ENCODE measurements at places on chromosomes 5 and 9. TPM values are rescaled to one million over a fixed set of nuclear protein-coding genes. Genes with fewer than 3 reads are reported as not detected.

The UGT3A2 gene
- total RNA-seq, result 10.8 TPM

DNA sequence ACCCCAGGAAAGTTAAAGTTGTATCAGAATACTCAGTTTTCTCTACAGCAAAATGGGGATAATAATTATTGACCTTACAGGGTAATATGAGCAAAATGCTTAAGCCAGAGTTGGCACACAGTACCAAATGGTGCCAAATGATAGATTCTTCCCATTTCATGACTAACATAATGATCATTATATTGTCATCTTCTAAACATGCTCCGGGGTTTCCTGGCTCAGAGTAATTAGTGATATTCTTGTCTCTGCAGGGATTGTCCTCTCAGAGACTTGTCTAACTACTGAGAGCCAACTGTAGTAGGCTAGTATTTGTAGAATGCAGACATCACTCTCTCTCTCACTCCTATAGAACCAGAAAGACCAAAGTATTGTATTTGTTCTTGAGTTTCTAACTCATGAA lies 25.2 kb upstream of the PPP2R2B start:
- no peak for DNase-seq
- H3K27me3 ChIP-seq, result no peaks in the 10 kb centered on the region
- H3K36me3 ChIP-seq, result no peaks in the 10 kb centered on the region
- no peak overlapping the region for H3K27ac ChIP-seq
- no peak overlapping the region for H3K4me3 ChIP-seq

The PCDHGA12 gene
- total RNA-seq, result 0.79 TPM

DNA sequence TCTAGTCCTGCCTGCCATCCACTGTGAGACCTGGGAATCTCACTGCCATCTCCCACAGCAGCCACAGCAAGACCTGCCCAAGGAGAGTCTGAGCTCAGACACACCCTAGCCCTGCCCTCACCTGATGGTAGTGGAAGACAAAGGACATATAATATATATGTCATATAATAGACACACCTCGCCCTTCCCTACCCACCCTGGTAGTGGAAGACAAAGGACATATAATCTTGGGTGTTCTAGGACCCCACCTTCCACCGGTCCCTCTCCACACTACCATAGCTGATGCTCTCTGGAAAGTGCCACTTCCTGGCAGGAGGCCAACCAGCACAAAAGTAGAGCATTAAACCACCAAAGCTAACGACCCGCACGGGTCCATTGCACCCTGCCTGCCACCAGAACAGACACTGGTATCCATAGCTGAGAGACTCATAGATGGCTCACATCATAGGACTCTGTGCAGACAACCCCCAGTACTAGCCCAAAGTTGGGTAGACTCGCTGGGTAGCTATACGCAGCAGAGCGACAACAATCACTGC lies 545.6 kb downstream of the CAAP1 start:
- no peak overlapping the region for H3K4me3 ChIP-seq
- H3K27me3 ChIP-seq, result no peaks in the 10 kb centered on the region
- no peak for DNase-seq
- peaks cover 8% of the 10 kb centered on the region for H3K36me3 ChIP-seq

GRCh38 chr5:108642170-108642906 lies 105.4 kb upstream of the FER start:
- no peaks in the 10 kb centered on the region for H3K27me3 ChIP-seq
- DNase-seq, result peak; percentile 87
- peaks cover 3% of the 10 kb centered on the region for H3K4me1 ChIP-seq
- no peaks in the 10 kb centered on the region for H3K36me3 ChIP-seq

The KIF12 gene
- 0.59 TPM for total RNA-seq

The CCDC107 gene
- total RNA-seq, result 3.8 TPM

The PCSK5 gene
- 30.0 TPM for total RNA-seq

The SAPCD2 gene
- 5.7 TPM for total RNA-seq

- DNase-seq, result no peak
- H3K27ac ChIP-seq, result no peak overlapping the region
- no peak overlapping the region for H3K4me3 ChIP-seq
- no peaks in the 10 kb centered on the region for H3K27me3 ChIP-seq
- H3K4me1 ChIP-seq, result no peaks in the 10 kb centered on the region
- H3K36me3 ChIP-seq, result no peaks in the 10 kb centered on the region
Measured at GRCh38 chr5:77010243-77010642, 20.0 kb upstream of the AGGF1 start.

GRCh38 chr5:82910905-82911304 lies 166.3 kb downstream of the TMEM167A start:
- peaks cover 4% of the 10 kb centered on the region for H3K4me1 ChIP-seq
- no peak overlapping the region for H3K27ac ChIP-seq
- DNase-seq, result no peak
- no peaks in the 10 kb centered on the region for H3K27me3 ChIP-seq

- H3K27ac ChIP-seq, result no peak overlapping the region
- no peaks in the 10 kb centered on the region for H3K36me3 ChIP-seq
Measured at GRCh38 chr9:124198331-124198730, 59.4 kb upstream of the NEK6 start.

GRCh38 chr5:31130676-31131075 lies 62.8 kb upstream of the CDH6 start:
- no peaks in the 10 kb centered on the region for H3K4me1 ChIP-seq
- H3K27ac ChIP-seq, result no peak overlapping the region
- H3K36me3 ChIP-seq, result no peaks in the 10 kb centered on the region
- no peak for DNase-seq

DNA sequence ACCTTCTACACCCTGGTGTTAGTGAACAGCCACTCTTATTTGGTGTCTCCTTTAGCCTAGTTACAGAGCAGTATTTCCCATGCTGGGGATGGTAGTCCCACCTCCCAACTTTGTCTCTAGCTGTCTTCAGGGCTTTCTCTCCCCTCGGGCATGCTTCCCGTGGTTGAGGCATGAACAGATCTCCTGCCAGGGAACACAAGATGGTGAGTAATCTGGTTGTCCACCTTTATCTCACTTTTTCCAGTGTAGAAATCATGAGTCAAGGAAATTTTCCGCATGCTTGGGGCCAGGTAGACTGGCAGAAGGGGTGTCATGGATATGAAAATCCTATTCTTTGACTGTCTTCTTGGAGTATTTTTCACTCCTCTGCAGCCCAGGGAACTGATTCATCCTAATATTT lies 532.9 kb downstream of the ANXA1 start:
- no peak overlapping the region for H3K4me3 ChIP-seq
- no peak overlapping the region for H3K27ac ChIP-seq
- H3K4me1 ChIP-seq, result no peaks in the 10 kb centered on the region

DNA sequence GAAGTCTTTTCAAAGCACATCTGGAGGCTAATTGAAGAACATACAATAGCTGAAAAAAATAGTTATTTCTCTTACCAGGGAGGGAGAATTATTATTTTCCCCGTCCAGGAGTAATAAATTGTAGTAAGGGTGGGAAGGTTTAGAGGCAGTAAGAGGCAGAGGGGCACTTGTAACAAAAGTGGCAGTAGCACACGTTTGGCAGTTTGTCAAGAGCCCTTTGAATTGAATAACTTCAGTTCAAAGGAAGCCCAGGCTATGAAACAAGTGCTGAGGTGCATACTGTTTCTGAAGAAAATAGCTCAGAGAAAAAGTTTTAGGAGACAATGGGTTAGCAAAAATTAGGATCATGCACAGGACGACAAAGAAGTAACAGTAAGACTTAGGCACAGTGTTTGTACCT lies 451.3 kb downstream of the LRRC70 start:
- H3K27ac ChIP-seq, result no peak overlapping the region
- no peak for DNase-seq
- no peaks in the 10 kb centered on the region for H3K27me3 ChIP-seq

DNA sequence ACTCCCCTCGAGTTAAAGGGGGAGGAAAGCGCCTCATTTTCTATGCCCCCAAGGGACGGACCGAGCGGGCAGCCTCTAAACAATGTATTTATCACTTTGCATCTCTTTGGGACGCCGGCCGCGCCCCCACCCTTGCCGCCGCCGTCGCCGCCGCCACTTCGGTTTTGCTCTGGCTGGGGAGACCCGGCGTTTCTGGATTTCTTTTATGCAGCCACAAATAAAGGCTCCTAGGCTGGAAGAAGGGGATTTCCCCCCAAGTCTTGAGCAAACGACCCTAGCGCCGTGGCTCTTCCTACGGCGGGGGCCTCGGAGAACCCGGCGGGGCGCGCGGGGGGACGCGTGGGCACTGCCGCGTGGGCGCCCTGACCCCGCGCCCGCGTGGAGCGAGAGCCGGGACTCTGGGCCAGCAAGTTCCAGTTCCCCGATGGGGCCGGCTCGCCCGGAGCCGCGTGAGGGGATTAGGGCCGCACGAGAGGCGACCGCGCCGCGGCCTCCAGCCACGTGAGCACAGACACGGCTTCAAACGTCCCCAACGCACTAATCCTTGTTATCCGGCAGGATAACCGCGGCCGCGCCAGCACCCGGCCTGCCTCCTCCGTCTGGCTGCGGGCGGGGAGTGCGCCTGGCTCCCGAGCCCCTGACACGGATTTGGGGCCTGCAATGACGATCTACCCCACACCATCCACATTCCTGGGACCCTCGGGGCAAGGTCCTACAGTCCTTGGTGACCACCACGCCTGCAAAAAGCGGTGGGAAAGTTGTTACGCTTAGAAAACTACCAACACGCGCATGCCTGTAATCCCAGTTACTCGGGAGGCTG lies 7.9 kb upstream of the NEUROG1 start:
- peak overlapping the region; percentile 27 for H3K4me3 ChIP-seq
- peaks cover 100% of the 10 kb centered on the region for H3K27me3 ChIP-seq
- H3K4me1 ChIP-seq, result peaks cover 47% of the 10 kb centered on the region
- DNase-seq, result peak; percentile 92

- no peaks in the 10 kb centered on the region for H3K27me3 ChIP-seq
- H3K27ac ChIP-seq, result no peak overlapping the region
- no peak for DNase-seq
- no peaks in the 10 kb centered on the region for H3K36me3 ChIP-seq
- H3K4me1 ChIP-seq, result no peaks in the 10 kb centered on the region
Measured at GRCh38 chr5:148685520-148686134, 31.3 kb upstream of the HTR4 start.

DNA sequence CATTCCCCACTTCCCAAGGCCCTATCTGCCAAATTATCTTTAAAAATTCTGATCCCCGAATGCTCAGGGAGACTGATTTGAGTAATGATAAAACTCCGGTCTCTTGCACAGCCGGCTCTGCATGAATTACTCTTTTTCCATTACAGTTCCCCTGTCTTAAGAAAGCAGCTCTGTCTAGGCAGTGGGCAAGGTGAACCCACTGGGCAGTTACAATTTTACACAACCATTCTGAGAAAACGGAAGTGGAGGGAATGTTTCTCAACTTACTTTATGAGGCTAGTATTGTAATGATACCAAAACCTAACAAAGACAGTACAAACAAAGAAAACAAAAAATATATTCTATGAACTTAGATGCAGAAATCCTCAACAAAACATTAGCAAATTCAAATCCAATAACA lies 100.0 kb downstream of the MCTP1 start:
- H3K4me1 ChIP-seq, result peaks cover 4% of the 10 kb centered on the region
- H3K27ac ChIP-seq, result no peak overlapping the region
- no peaks in the 10 kb centered on the region for H3K27me3 ChIP-seq
- H3K36me3 ChIP-seq, result no peaks in the 10 kb centered on the region
- H3K4me3 ChIP-seq, result no peak overlapping the region
- no peak for DNase-seq

GRCh38 chr5:322281-322941 lies 897 bp downstream of the AHRR start:
- peaks cover 68% of the 10 kb centered on the region for H3K27me3 ChIP-seq
- peaks cover 4% of the 10 kb centered on the region for H3K4me1 ChIP-seq
- peak overlapping the region; percentile 75 for H3K4me3 ChIP-seq
- no peaks in the 10 kb centered on the region for H3K36me3 ChIP-seq
- H3K27ac ChIP-seq, result no peak overlapping the region

The PTGDS gene
- not detected for total RNA-seq

- H3K4me3 ChIP-seq, result no peak overlapping the region
- no peaks in the 10 kb centered on the region for H3K27me3 ChIP-seq
- DNase-seq, result no peak
- peaks cover 15% of the 10 kb centered on the region for H3K4me1 ChIP-seq
- H3K27ac ChIP-seq, result no peak overlapping the region
Measured at GRCh38 chr5:71809446-71809845, 90.4 kb downstream of the CARTPT start.

The WNT8A gene
- 0.25 TPM for total RNA-seq

- no peak overlapping the region for H3K27ac ChIP-seq
- H3K36me3 ChIP-seq, result no peaks in the 10 kb centered on the region
- H3K4me3 ChIP-seq, result no peak overlapping the region
- H3K4me1 ChIP-seq, result no peaks in the 10 kb centered on the region
Measured at GRCh38 chr5:37994729-37995128, 154.9 kb upstream of the GDNF start.

DNA sequence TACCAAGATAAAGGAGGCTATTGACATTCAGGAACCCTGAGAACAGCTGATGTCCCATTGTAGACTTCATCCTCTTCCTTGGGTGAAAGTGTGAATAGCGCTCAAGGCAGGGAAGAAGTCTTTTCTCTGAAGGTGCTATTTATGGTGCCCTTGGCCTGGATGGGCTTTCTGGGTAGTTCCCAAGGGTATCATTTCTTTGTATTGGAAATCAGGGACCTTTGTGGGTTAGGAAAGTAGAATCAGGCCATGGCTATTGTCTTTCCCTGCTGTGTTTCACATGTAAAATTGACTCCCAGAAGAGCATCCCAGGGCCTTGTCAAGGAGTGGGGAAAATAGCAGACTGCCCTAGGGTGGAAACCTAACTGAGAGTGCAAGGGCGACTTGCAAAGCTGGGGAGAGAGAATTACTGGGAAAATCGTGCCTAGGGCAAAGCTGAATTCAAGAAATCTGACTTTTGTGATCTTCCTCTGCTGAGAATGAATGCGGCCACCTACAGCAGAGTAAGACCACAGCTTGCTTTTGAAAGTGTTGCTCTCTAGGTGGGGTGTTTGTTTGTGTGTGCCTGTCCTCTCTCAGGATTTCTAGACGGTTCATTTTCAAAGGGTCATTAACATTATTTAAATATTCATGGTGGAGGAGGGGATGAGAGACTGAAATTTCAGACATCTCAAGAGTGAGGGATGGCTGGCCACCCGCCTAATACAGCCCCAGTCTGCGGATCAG lies 160.6 kb downstream of the C9orf152 start:
- peak overlapping the region; percentile 78 for H3K4me3 ChIP-seq

- no peak overlapping the region for H3K4me3 ChIP-seq
- H3K4me1 ChIP-seq, result no peaks in the 10 kb centered on the region
- no peak overlapping the region for H3K27ac ChIP-seq
- no peaks in the 10 kb centered on the region for H3K36me3 ChIP-seq
Measured at GRCh38 chr5:169445191-169445590, 138.4 kb upstream of the SPDL1 start.

DNA sequence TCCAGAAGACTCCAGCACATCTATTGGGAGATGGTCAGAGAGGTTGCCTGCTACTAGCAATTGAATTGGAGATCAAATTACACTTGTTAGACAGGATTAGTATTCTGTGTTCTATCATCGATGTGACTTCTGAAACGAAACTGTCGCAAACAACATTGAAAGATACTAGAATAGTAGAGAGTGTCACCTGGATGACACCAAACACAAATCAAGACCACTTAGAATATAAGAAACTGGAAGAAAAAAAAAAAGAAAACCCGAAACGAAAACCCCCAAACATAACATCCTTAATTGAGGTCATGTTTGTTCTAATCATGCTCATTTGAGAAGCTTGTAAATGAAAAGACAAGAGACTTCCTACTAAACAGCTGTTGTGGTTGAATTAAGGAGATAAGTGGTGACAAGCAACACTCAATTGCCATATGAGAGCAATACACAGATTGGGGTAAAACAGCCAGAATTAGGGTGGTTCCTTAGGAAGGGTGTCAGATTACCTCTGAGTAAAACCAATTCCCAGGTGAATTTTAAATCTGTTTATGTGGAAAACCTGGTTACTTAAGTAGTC lies 97.6 kb downstream of the BASP1 start:
- no peaks in the 10 kb centered on the region for H3K27me3 ChIP-seq
- H3K4me1 ChIP-seq, result peaks cover 7% of the 10 kb centered on the region
- H3K36me3 ChIP-seq, result no peaks in the 10 kb centered on the region
- no peak overlapping the region for H3K27ac ChIP-seq

Measured in neural progenitor cell (in vitro differentiated cells).